H9 (cell line): ENCODE measurements at places on chromosomes 5 and 9.

DNA sequence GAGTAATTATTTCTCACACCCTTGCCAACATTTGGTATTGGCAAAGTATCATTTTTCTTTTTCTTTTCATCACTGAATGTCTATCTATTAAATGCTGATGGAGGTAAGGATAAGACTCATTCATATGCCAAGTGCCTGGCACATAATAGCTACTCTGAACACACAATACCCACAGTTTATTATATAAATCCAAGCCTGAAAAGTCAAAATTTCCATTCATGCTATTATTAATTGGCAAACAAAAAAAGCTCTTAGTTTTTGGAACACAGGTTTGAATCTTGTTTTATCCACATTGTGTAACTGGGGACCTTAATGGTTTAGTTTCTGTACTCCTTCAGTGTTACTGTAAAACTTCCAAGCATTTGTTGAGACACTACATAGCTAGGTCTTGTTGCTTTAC lies 6.4 kb upstream of the ATOX1 start:
- H3K4me1 ChIP-seq = no peaks in the 10 kb centered on the region
- H3K36me3 ChIP-seq = no peaks in the 10 kb centered on the region
- H3K27ac ChIP-seq = no peak overlapping the region

GRCh38 chr5:7320701-7321301 lies 75.1 kb upstream of the ADCY2 start:
- DNase-seq = no peak
- no peaks in the 10 kb centered on the region for H3K4me1 ChIP-seq
- H3K27ac ChIP-seq = no peak overlapping the region

DNA sequence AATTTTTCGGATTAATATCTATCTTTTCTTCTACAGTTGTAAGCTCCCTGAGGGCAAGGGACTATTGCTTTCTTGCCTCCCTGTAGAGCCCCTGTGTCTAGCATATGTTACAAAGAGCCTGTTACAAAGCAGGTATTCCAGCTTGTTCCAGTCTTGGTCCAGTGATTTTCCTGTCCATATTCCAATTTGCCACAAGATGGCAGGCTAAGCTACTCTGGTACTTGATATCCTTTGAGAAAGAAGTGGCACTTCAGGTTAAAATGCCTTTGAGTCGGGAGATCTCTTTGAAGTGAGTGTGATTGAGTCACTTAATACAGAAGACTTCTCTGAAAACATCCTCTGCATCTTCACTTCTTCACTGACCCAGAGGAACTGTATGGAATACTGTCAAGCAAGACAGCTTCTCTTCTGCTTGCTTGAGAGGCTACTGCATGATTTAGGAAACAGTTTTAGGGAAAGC lies 24.5 kb downstream of the CAVIN4 start:
- peak; percentile 60 for DNase-seq
- no peak overlapping the region for H3K4me3 ChIP-seq
- peaks cover 3% of the 10 kb centered on the region; the same call in 1 of the 2 replicates for H3K4me1 ChIP-seq
- H3K27ac ChIP-seq = no peak overlapping the region
- no peaks in the 10 kb centered on the region for H3K27me3 ChIP-seq
- no peaks in the 10 kb centered on the region for H3K36me3 ChIP-seq

DNA sequence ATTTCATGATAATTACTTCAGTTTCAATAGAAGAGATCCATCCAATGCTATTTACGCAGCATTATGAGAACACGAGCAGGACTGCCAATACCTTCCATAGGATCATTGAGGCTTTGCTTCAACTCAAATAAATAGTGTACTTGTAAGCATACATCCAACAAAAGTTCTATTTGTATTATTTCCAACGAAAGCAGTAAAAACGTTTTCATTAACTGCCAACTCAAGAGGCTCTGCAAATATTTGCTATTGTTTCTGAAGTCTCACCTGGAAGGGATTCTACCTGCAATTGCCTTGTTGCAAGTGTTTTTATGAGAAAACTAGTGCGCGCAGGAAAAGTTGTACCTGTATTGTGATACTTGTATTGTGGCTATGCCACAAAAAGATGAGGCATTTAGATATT lies 11.0 kb upstream of the GNPDA1 start:
- 0 out of 2 replicates have a peak overlapping the region, but pooled peaks have one; percentile 78 for H3K4me3 ChIP-seq
- DNase-seq = no peak
- no peaks in the 10 kb centered on the region for H3K27me3 ChIP-seq
- H3K4me1 ChIP-seq = no peaks in the 10 kb centered on the region

- no peaks in the 10 kb centered on the region for H3K36me3 ChIP-seq
- DNase-seq = no peak
- H3K27me3 ChIP-seq = peaks cover 4% of the 10 kb centered on the region; the same call in 1 of the 2 replicates
- no peak overlapping the region for H3K4me3 ChIP-seq
- no peak overlapping the region for H3K27ac ChIP-seq
Observed at GRCh38 chr5:14109041-14109747, 33.9 kb upstream of the TRIO start.
